Small intestine (tissue), 16 donors: ENCODE measurements at places on chromosomes 12 and 14.

GRCh38 chr14:99389174-99389826 is 91.4 kb downstream of the SETD3 start:
- DNase-seq, result peak; percentile 64

GRCh38 chr14:92513966-92514843 is 624 bp downstream of the RIN3 start:
- peak; percentile 33 for DNase-seq

DNA sequence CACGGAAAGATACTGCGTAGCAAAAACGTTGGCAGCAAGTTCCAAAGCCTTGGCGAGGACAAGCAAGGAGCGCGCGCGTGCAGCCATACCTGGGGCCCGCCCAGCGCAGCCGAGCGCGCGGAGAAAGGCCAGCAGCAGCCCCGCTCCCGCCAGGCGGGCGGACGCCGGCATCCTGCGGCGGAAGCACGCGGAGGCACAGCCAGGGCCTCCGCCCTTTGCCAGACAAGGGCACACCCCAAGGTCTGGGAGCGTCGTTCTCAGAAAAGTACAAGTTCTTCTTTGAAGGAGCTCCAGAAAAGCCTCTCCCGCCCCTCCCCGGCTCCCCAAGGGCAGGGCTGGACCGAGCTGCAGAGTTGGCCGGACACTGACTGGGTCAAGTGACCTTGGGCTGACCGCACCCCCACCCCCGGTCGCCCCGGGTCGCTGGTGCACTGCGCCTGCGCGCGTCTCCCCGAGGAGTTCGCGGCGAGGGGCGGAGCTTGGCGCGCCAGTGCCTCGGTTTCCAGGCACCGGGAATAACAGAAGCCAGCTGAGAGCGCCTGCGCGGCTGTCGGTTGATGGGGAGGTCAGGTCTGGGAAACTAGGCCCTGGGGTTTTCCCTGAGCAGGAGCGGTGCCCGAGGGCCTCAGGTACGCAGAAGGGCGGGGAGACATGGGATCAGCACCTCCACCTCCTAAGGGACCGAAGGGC is at the start of gene ZC2HC1C:
Gene ZC2HC1C (plus strand): TSS at position 521 of the 690 bp plus-strand sequence. CDS start 933 bp downstream, outside the sequence.
- peak; percentile 97 for DNase-seq

- DNase-seq, result no peak
Measured at GRCh38 chr14:95331708-95332408, 12.2 kb upstream of the CLMN start.

DNA sequence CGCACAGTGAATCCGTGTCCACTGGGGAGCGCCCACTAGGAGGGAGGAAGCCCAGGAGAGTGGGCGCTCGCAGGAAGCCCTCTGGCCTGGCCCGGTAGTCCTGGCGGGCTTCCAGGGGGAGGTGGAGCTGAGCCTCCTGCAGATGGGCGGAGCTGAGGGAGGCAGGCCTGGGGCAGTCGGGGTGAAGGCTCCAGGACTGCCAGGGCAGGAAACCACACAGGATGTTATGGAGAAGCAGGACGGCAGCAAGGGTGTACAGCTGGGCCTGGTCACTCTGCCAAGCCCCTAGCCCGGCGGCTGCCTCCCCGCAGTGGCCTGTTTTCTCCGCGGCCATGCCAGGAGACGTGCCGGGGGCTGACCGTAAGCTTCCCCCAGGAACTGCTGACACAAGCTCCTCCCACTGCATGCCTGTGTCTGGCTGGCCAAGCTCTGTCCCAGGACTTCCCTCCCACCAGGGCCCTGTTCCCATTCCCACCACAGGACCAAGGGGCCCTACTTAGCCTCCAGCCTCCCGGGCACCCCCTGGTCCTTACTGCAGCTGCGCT is 143.4 kb upstream of the C14orf180 start:
- no peak for DNase-seq

DNA sequence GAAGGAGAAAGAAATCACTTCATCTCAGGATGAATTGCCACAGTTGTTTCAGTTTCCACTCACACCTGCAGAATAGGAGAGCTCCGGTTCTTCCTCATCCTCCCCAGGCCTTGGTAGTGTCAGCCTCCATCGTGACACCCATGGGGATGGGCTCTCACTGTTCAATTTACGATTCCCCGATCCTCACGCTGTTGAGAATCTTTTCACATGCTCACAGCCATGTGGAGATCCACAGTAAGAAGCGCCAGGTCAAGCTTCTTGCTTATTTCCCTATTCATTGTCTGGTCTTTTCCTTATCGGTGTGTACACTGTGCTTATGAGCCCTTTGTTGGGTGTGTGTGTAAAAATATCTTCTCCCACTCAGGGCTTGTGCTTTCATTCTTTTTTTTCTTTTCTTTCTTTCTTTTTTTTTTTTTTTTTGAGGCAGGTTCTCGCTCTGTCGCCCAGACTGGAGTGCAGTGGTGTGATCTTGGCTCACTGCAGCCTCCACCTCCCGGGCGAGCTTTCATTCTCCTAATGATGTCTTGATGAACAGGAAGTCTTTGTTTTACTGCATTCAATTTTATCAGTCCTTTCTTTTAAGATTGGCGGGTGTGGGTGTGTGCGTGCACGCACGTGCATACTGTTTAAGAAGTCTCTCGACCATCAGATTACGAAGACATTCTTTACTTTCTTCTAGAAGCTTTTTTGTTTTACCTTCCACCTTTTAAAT is 21.5 kb downstream of the RIN3 start:
- peak; percentile 71 for DNase-seq

- no peak for DNase-seq
Measured at GRCh38 chr12:25585662-25586061, 32.6 kb upstream of the LMNTD1 start.

GRCh38 chr14:99427632-99428300 is 52.9 kb downstream of the SETD3 start:
- DNase-seq, result no peak

GRCh38 chr12:48768147-48768546 is 20.7 kb downstream of the ADCY6 start:
- no peak for DNase-seq

DNA sequence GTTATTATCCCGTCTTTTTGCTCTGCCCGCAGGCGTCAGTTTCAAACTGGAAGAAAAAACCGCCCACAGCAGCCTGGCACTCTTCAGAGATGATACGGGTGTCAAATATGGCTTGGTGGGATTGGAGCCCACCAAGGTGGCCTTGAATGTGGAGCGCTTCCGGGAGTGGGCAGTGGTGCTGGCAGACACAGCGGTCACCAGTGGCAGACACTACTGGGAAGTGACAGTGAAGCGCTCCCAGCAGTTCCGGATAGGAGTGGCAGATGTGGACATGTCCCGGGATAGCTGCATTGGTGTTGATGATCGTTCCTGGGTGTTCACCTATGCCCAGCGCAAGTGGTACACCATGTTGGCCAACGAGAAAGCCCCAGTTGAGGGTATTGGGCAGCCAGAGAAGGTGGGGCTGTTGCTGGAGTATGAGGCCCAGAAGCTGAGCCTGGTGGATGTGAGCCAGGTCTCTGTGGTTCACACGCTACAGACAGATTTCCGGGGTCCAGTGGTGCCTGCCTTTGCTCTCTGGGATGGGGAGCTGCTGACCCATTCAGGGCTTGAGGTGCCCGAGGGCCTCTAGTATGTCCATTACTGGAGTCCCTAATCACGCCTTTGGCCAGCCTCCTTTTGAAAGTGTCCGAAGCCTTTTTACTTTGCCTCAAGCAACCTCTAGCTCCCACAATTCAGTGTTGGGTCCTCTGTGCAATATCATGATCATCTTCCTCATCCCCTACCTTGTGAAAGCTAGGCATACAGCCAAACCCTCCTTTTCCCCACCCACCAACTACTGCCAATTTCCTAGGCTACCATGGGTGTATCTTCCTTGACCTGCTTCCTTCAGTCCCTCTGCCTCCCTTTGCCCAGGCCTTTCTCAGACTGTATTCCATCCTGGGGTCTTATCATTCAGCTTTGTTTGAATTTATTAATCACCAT is 891 bp downstream of the SPRYD4 start:
- no peak for DNase-seq

GRCh38 chr12:98912401-98912974 is 267.4 kb downstream of the APAF1 start:
- DNase-seq, result no peak

- no peak for DNase-seq
Measured at GRCh38 chr12:108459149-108459548, 55.9 kb upstream of the FICD start.

GRCh38 chr14:31926652-31927347 is 150.3 kb upstream of the ARHGAP5 start:
- no peak for DNase-seq

GRCh38 chr14:68376067-68376779 is 416.6 kb downstream of the ZFP36L1 start:
- DNase-seq, result no peak

DNA sequence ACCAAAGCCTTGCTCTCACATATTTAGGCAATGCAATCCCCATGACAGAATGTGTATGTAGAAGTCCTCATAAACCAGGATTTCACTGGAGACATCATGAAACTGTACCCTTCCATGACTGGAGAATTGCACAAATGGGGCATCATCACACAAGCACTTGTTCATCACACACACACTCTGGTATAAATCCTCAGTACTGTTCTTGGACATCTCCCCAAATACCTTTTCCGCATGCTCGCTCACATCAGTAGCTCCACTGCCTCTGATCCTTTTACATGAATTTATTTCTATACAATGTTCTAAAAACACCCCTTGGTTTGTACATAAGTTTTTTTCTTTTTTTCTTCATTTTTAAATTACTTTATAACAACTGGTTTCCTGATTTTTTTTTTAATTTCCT is 3.3 kb upstream of the ING4 start:
- no peak for DNase-seq

DNA sequence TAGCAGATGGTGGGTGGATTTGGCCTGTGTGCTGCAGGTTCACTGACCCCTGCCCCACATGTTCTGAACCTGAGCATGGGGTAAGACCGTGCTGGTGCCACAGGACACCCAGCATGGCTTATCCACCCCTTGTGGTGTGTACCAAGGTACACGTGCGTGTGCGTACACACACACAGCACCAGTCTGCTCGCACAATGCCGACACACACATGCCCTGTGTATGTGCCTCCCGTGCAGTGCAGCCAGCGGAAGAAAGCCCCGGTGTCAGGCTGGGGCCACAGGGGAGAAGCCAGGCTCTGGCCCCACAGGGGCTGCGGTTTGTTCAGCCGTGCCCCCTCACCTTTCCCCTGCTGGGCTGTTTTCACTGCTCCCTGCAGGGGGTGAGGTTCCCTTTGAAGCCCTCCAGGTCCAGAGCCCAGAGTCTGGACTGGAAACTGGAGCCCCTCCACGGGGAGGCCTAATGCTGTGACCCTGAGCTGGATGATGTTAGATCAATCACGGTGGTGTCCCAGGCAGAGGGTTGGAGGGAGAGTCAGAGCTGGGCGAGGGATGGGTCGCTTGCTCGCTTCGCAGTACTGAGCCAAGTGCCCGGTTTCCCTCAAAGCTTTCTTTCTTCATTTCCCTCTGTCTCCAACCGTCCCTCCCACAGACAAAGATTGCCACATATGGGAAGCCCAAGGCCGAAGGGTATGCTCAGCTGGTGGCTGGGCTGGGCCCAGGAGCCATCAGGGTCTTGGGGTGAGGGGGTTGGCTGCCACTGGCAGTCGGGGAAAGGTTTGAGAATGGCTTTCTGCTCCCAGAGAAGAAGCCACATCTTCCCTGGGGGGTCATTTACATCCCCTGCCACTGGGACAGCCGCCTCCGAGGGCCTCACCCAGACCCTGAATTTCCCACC is 6.2 kb downstream of the DTX1 start:
- DNase-seq, result no peak

DNA sequence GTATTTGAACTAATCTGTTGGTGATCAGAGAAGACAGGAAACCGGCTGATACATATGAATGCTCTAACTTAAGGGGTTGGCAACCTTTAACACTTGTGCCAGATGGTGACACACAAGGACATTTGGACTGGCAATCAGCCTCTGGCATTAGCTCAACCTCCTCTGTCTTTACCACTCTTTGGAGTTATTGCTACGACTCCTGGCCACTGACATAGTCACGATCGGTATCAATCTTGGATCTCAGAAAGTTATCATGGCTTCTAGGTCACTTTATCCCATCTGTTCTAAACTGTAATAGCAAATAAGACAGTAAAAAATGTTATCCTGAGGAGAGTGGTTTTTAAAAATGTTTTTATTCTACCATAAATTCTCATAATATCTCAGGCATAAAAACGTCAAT is 575.2 kb upstream of the MDGA2 start:
- DNase-seq, result no peak

DNA sequence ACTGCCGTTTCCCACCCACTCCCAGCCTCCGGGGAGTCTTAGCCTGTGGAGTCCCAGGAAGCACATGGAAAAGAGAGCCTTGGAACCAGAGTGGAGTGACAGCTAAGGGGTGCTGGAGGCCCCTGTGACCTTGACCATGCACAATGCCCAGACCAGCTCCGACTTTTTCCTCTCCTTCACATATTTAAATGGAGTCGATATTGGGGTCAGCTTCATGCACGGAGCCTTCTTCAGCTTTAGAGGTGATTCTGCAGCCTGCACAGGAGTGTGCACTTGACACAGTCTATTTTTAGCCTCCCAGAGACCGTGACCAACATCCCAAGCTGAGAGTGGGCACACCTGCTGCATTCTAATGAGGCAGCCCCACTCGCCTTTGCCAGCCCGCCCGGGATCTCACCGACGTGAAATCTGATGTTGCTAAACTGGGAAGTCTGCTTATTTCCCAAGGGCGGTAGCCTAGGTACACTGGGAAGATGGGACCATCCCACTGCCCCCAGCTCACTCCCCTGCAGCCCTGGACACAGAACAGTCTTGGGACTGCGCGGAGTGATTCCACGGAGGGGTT is 47.5 kb downstream of the PRMT8 start:
- no peak for DNase-seq

DNA sequence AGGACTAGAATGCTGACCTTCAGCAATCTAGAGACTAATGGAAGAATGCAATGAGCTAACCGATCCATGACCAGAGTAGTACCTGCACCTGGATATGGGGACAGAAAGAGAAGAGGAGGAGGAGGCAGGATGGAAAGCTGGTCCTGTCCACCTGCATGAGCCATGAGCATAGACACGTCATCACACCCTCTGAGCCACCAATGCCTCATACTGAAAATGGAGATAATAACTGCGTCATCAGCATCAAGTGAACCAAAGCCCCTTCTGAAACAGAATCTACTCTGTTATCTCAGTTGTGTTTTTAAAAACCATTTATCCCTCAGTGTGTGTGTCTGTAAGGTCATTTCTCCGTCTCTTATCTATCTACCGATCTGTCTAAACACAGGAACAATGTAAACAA is 327.0 kb downstream of the BCL11B start:
- DNase-seq, result no peak

- DNase-seq, result no peak
Measured at GRCh38 chr14:95248432-95248831, 71.3 kb downstream of the CLMN start.
